ENCODE measurements at places on chromosomes 4 and X.
A peak's percentile ranks its signal among the peaks of the same experiment; 100 is the strongest.

DNA sequence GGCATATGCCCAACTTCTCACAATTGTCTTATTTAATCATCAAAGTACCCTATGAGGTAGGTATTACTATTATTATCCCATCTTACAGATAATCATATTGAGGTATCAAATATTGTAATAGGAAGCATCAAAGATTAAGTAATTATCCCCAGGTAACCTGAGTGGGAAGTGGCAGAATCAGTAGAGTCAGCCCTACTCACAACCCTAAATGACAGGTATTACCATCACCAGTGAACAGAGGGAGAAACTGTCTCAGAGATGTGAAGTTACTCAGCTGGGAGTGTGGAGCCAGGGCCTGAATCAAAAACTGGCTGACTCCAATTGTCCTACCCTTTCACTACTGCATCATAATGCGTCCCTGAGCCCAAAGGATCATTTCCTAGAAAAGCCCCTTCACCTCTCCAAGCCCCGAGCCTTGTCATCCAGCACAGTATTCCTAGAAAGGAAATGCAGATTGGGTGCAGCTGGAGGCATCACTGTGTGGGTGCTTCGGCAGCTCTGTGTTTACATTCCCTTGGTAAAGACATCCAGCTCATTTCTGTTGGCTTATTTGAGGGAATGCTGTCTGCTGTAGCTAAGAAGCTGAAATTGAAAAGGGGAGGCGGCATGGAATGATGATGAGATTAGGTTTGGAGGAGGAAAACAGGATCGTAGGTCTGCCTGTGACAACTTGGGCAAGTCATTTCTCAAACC lies 72.8 kb downstream of the DHX15 start:
- no peak for DNase-seq

DNA sequence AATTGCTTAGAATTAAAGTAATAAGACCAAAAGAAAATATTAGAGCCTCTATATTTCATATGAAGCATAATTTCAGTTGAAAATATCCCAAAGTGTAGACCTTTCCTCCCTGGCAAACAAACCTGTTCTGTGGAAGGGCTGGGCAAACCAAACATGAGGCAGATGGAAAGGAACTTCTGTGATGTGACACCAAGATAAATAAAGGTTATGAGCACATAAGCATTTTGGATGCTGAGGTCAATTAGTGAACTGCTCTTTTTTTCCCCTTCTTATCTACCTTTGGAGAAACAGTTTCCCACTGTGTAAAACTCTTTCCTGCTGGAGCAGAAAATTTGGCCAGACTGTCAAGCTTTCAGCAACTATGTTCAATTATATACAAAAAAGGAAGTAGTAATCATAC lies 109.6 kb upstream of the STIM2 start:
- no peak for DNase-seq

DNA sequence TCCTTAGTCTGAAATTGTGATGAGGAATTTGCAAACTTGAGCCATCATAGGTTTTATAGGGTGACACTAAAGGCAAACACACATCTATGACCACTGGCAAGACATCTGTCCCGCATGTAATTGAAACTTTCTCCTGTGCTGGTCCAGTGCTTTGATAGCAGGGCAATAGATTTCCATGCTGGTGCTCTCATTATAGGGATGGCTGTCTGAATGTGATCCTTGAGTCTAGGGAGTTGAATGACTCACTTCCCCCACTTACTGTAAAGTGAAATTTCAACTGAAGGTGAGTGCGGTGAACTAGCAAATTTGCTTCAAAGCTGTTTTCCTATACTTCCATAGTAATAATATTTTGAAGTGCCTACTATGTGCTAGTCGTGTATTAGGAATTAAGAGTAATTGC lies 1630.0 kb downstream of the STIM2 start:
- no peak for DNase-seq

- peak; percentile 75 for DNase-seq
These were observed 51.1 kb downstream of the TMEM156 start for GRCh38 chr4:38980903-38981676.

DNA sequence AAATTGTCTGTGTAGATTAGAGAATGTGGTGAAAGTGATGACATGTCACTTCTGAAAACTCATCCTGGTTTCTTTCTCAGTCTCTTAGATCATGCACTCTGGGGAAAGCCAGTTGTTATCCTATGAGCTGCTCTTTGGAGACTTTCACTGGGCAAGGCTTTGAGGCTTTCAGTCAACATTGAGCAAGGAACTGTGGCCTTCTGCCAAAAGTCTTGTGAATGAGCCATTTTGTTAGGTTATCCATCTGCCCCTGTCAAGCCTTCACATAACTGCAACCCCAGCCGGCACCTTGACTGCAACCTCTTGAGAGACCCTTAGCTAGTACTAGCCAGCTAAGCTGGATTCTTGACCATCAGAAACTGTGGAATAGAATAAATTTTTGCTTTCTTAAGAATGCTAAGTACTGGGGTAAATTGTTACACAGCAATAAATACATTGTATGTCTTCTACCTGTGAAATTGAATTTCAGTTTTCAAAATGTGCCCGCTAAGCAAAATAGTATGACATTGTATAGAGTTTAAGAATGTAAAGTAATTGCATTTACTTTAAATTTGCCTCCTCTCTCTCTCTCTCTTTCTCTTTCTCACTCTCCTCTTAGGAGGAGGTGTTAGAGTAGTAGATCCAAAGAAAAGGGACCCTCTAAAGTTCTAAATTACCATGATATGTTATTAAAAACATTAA lies 1273.0 kb downstream of the RAPGEF2 start:
- DNase-seq = no peak

DNA sequence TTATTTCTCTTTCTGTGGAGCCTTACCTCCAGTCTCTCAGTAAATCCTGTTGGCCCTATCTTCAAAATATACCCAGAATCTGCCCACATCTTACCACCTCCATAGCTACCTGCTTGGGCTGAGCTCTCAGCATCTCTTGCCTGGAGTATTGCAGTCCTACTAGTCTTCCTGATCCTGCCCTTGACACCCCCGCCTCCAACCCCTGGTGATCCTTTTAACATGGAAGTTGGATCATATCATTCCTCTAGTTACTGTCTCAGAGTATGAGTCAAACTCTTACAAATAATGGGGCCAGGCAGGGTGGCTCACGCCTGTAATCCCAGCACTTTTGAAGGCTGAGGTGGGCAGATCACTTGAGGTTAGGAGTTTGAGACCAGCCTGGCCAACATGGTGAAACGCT lies 43.1 kb upstream of the SETD7 start:
- no peak for DNase-seq

GRCh38 chr4:1807332-1807777 lies 14.3 kb downstream of the FGFR3 start:
- DNase-seq = no peak

- no peak for DNase-seq
These were observed 68.2 kb downstream of the ZNF827 start for GRCh38 chr4:145870155-145871020.

DNA sequence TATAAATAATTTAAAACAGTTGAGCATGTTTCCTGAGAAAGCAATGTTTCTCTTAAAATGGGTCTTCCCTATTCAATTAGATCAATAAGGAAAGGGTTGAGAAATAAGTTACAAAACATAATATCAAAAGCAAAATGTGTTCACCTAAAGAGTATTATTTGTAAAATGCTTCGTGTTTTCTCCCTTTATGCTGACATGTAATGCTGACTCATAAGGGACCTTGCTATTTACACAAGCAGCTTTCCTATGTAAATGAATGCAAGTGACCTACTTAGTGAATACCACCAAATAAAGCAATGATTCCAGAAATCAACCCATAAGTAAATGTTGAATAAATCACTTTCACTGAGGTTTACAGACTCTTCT lies 91.5 kb downstream of the ELOVL6 start:
- no peak for DNase-seq

- no peak for DNase-seq
These were observed 191.3 kb downstream of the MID1IP1 start for GRCh38 chrX:38992441-38993096.

- no peak for DNase-seq
These were observed 35.5 kb upstream of the ADH4 start for GRCh38 chr4:99179626-99180025.

DNA sequence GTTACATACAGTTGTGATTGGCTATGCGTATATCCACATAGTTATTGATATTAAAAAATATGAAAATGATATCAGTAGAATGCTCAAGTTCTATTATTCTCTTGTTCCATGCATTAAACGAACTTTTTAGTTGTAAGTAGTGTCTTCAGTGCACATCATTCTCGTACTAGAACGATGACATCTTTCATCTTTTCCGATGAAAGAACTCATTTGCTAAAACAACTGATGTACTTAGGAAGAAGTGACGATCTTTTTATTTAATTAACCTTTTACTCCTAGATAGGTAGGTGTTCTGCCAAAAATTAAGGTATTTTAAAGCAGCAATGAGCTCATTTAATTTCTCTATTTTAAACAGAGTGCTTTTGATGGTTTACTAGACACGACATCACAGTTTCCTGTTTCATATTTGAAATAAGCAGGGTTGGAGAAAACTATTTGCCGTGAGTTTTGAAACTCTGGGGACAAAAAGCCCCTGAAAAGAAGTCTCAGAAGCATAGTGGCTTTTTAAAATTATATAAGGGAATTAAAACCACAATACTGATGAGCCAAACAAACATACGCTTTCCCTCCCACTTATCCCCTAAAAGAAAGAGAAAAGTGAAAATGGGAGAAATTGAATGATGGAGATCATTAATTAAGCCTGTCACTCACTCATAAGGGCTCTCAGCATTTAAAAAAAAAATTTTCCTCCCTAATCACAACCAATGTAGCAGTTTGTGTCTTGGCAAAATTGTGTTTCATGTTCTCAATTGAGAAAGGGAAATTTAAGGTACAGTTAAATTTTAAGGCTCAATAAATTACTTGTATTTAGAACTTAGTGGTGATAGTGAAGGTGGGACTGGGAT lies 25.6 kb downstream of the SPRY1 start:
- peak; percentile 25 for DNase-seq

- DNase-seq = peak; percentile 93
These were observed 360.1 kb upstream of the ZCCHC13 start for GRCh38 chrX:73943693-73944562.
